Amniotic stem cell (primary cell): ENCODE measurements at places on chromosomes 12 and 14.

GRCh38 chr12:6229224-6230218 is 29.3 kb downstream of the CD9 start:
- DNase-seq, result peak; percentile 74

DNA sequence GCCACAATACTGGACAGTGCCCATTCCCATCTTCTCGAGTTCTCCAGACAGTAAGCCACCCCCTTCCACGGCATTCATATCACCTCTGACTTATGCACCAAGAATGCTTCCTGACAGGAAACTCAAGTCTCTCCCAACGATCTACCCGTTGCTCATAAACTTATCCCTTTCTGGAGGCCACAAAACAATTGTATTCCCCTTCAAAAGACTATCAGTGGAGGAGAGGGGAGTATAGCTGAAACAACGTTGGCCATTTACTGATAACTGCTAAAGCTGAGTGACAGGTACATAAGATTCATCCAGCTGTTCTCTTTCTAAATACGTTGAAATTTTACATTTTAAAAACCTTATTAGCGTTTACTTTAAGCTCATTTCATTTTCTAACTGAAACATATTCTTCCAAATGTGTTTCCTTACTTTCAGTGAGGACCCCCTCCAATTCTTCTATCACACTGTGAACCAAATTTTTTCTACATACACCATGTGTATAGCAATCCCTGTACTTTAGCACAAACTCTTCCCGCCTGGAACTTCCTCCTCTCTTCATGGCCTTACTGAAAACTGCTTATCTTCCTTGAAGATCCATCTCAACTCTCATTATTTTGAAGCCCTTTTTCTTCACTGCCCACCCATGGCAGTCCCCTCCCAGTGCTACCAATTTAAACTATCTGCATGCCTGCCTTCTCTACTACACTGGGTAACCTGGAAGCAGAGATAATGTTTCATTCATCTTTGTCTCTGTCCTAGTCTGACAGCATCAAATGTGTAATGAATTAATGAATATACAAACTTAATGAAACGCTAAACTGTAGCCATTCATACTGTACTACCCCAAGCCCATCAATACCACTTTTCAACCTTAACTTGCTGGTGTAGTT is 28.8 kb downstream of the ATXN2 start:
- peak; percentile 85 for DNase-seq

GRCh38 chr14:77923131-77923936 is 123.4 kb downstream of the ADCK1 start:
- no peak for DNase-seq

DNA sequence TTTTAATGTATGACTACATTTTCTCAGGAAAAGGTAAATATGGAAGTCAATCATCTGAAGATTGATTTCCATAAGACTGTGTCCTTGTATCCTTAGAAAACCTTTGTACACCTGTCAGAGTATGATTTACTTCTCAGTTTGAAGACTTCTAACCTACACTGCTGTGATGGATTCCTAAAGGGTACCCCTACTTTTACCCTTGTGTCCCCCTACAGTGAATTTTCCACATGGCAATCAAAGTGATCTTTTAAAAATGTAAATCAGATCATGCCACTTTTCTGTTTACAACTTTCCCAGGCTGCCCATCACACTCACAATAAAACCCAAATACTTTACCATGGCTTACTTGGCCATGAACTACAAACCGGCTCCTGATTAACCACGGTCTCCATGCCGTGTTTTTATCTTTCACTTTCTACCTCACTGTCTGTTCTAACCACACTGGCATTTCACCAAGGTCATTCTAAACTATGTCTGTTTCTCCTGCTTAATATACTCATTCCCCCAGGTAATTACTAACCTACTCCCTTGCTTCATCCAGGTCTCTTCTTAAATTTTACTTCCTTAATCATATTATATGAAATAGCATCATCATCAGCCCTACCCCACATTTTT is 8.1 kb downstream of the DNAI7 start:
- no peak for DNase-seq

- DNase-seq, result no peak
Observed at GRCh38 chr14:86481104-86481503, 951.2 kb downstream of the FLRT2 start.

DNA sequence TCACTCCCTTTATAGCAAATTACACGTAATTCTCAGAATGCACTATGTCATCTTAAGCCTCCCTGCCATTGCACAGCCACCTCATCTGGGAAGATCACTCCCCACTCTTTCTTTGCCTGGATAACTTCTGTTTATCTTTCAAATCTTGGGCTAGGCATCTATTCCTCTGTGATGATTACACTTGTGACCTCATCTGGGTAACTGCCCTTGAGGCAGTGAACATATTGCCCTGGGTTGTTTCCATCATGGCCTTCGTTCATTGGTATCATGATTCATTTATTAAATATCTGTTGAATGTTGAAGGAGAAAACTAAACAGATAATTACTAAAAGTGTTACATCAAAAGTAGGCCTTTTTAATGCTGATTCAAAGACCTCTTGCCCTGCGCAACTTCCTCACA is 26.2 kb upstream of the PDE3A start:
- no peak for DNase-seq

GRCh38 chr12:28242496-28243309 is 52.4 kb downstream of the CCDC91 start:
- DNase-seq, result no peak

DNA sequence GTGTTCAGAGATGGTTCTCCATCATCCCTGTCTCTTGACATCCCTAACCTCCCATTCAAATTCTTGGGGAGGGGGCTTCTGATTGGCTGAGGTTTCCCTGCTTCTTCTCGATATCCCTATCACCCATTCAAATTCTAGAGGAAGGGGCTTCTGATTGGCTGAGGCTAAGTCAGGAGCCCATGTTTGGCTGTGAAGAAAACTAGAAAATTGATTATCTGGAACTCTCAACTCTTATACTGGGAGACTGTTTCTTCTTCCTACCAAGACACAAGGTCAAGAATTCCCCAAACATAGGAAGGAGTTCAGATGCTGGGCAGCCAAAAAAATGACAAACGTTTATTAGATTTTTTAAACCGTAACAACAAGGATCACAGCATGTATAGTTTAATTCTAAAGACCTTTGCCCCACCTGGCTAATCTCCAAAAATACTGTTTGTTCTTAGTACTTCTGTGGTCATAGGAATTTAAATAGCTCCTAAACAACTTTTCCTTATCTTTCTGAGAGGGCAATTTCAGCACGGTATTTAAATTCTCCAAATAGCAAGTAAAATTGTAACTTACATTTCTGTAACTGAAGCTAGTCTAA is 26.4 kb downstream of the SPIC start:
- DNase-seq, result no peak

- no peak for DNase-seq
Observed at GRCh38 chr12:29581631-29582030, 84.1 kb upstream of the OVCH1 start.

DNA sequence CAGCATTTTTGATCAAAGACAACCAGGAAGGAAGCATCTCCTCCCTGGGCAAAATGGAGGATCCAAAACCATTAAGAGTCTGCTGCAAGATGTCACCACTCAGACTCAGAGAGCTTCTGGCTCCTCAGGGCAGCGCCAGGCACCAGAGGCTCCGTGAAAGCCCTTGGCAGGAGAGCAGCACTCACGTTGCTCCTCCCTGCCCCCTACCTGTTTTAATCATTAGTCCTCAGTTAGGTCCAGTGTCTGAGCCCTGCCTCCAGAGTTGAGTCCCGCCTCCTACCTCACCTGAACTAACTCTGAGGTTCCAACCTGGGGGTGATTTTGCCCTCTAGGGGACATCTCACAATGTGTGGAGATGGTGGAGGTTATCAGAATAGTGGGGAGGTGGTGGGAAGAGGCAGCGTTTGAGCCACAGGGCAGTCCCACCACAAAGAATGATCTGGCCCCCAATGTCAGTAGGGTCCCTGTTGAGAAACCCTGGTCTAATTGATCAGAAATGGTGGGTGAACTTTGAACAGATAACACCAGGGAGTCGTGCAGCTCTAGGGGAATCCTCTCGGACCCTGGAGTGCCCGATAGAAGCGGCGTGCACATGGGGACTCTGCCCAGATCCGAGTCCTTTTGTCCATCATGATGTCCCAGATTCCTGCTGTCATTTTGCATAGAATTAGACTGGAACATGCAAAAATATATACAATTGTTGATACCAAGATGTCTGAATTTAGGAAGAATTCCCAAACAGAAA is 156.7 kb upstream of the DIO3 start:
- no peak for DNase-seq

DNA sequence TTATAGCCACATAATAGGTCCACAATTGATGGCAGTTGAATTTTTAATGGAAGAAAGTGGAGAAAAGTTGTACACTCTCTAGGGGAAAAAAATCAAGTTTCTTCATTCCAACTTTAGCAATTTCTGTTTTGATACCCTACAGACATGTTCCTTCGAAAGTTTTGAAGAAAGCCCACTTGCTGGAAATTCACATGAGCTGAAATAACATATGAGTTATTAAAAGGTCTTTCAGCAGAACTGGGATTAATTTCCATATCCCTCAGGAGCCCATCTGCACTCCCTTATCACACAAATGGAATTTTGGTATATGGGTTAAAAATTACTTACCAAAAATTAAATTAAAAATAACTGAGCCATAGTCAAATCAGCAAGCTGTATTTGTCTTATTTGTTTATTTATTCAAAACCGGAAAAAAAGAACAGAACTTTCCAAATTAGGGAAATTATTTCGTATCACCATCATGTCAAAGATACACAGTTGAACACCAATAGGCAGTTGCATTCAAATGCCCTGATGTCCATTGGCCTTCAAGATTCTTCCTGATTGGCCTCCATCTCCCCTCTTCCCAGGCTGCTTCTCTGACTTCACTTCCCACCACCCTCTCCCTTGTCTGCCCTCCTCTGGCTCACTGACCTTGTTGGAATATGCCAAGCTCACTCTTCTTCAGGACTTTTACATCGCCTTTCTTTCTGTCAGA is 445.5 kb downstream of the EGLN3 start:
- no peak for DNase-seq

DNA sequence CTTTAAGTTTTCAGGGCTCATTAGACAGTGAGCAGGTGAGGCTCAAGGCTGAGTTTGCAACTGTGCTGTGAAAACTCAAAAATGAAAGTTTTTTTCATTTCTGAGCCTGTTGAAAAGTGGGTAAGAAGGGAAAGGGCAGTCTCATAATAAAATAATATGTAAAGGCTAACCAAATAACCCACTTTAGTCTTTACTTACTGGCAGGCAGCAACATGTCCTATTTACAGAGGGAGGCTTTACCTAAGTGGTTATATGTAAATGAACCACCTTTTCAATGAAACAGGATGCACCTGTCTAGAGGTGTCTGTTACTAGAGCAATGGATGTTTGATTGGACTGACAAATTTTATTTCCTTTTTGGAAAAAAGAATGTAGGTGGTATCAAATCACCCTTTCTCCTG is 158.0 kb downstream of the ETV6 start:
- DNase-seq, result no peak

- no peak for DNase-seq
Observed at GRCh38 chr12:50567926-50568325, 63.1 kb downstream of the DIP2B start.

DNA sequence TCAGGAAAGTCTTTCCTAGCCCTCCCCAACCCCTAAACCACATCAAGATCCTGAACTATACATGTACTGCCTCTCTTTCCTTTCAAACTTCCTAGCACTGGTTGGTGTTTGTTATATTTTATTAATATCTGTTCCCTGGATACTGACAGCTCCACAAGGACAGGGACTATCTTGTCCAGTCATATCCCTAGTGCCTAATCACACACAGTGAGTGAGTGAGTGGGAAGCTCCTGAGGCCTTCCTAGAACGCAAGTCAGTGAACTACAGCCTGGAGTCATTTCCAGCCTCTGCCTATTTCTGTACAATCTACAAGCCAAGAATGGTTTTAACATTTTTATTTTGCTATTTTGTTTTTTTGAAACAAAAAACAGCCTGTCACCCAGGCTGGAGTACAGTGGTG is 7.5 kb upstream of the ACTR6 start:
- no peak for DNase-seq

- no peak for DNase-seq
Observed at GRCh38 chr12:53053218-53054111, 3.6 kb downstream of the TNS2 start.

- DNase-seq, result no peak
Observed at GRCh38 chr14:66403183-66403582, 83.0 kb upstream of the CCDC196 start.

GRCh38 chr12:30934811-30935210 is 8.3 kb downstream of the TSPAN11 start:
- no peak for DNase-seq

DNA sequence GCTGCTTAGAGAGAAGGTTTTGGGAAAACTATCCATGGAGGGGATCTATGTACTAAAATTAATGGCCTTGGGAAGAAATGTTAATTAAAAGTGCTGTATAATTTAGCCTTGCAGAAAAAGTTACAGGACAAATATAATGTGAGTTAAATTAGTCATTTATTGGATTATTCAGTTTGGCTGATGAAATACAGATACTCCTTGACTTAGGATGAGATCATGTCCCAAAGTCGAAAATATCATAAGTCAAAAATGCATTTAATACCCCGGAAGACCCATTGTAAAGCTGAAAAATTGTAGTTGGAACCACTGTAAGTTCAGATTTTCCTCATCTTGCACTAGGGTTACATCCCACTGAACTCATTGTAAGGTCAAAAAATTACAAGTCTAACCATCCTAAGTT is 9.7 kb downstream of the RTRAF start:
- no peak for DNase-seq

DNA sequence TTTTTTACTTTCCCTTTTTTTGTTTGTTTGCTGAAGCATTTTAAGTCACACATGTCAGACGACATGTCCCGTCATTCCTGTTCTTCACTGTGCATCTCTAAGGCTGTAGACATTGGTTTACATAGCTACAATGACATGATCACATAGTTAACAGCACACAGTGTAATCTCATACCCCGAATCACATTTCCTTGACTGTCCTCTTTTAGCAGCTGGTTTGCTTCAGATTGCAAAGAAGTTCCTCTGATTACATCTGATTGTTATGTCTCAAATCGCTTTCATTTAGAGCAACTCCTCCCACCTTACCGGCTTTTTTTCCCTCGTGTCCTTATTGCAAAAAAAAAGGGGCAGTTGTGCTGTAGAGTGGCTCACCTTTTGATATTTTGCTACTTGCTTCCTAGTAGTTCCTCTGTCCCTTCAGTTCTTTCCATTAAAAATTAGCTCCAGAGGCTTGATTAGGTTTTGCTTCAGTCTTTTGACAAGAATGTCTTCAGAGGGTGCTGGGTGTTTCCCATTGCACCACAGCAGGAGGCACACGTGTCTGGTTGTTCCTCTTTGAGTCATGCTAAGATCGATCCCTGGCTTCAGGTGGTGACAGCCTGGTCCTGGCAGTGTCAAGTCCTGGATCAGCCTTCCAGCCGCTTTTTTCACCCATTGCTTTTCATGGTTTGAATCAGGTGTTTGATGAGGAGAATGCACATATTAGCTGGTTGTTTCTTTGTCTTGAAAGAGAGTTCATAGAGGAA is 35.0 kb downstream of the ZNF664 start:
- no peak for DNase-seq

- DNase-seq, result no peak
Observed at GRCh38 chr14:73381380-73382013, 76.8 kb downstream of the NUMB start.

- DNase-seq, result no peak
Observed at GRCh38 chr14:105465209-105466031, 9.2 kb upstream of the CRIP2 start.

- no peak for DNase-seq
Observed at GRCh38 chr14:54774824-54775223, 127.8 kb downstream of the GCH1 start.
